Prostate gland (tissue), 2 donors: ENCODE measurements at places on chromosomes 5 and 9. TPM values are rescaled to one million over a fixed set of nuclear protein-coding genes. Genes with fewer than 3 reads are reported as not detected.
A peak's percentile ranks its signal among the peaks of the same experiment; 100 is the strongest.

DNA sequence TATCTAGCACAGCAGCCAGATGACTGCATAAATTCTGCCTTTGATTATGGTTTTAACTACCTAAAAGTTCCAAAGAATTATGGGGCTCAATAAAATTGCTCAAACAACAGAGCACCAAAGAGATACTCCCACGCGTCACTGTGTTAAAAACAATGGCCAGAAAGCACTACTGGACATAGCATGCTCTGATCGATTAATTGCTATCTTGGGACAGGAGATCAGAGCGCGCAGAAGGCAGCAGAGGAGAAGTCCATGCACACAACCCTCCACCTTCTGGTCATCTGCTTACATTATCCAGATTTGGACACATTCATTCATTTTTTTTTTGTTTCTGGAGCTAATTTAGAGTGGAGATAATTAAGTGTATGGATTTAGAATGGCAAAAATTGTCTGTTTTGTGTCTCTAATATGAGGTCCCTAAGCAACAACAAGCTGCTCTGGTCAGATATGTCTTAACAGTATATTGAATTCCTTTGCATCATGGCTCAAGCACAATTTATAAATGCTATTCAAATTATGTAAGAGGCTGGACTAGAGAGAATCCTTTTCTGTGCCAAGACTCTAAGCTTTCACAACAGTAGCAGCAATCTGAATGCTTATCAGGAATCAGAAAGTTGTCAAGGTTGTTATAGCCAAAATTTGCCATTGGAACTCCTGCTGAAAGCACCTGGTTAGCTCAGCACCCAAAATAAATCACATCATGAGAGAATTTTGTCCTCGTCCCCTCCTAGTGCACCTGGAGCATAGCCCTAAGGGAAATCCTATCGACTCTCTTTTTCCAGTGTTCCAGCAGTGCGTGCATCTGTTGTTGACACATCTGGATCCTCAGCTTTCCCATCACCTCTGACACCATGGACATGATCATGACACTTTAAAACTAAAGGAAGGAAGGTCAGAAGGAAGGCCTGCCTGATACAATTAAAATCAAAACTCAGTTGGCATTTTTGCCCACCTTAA lies 98.6 kb upstream of the HMHB1 start:
- H3K4me1 ChIP-seq: no peaks in the 10 kb centered on the region
- H3K4me3 ChIP-seq: no peak overlapping the region

GRCh38 chr5:128135286-128135685 lies 51.7 kb downstream of the SLC12A2 start:
- H3K36me3 ChIP-seq: no peaks in the 10 kb centered on the region
- H3K27me3 ChIP-seq: no peaks in the 10 kb centered on the region
- H3K4me1 ChIP-seq: no peaks in the 10 kb centered on the region
- no peak overlapping the region for H3K27ac ChIP-seq

DNA sequence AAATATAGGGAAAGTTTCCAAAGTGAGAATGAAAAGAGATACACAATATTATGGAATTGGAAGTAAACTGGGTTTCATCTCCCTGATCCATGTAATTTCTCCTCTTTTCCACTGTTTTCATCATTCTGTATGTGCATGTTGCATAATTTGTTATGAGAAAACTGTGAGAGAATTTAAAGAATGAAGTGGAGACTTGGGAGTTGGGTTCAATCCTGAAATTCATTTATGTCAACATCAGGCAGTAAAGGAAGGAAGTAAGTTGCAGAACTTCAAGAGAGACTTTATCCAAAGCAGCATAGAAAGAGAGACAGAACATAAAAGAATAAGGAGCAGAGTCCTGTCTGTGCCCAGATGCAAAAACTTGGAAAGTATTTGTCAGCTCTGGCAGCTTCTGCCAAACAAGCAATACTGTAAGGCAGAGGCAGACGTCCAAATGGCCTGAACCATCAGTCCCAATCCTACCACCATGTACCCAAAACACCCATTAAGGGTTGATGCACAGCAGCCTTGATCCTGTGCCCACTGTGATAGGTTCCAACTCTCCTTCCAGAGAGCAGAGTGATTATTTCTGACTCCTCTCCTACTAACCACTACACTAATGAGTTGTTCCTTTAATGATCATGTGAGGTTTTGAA lies 425.3 kb upstream of the CDH6 start:
- H3K4me3 ChIP-seq: no peak overlapping the region
- no peak for DNase-seq
- H3K36me3 ChIP-seq: no peaks in the 10 kb centered on the region
- no peaks in the 10 kb centered on the region for H3K4me1 ChIP-seq
- no peak overlapping the region for H3K27ac ChIP-seq

DNA sequence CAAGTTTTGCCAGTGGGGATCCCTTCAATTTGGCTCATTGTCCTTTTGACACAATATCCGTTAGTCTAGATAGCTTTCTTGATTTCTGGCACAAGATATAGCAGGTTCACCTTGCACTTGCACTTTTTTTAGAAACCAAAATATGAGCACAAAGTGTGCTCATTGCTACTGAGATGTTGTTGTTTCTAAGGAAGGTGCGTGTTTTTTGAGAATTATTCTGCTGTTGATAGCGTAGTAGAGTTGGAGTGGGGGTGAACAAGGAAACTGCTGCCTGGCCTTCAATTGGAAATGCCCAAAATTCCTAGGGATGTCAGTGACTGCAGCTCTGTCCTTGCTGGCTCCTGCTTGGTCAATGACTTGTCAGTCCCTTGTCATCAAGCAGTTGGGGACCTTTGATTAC lies 73.3 kb downstream of the TLE4 start:
- H3K27me3 ChIP-seq: no peaks in the 10 kb centered on the region
- H3K36me3 ChIP-seq: no peaks in the 10 kb centered on the region
- no peak overlapping the region for H3K27ac ChIP-seq
- no peak for DNase-seq
- no peaks in the 10 kb centered on the region for H3K4me1 ChIP-seq
- no peak overlapping the region for H3K4me3 ChIP-seq

DNA sequence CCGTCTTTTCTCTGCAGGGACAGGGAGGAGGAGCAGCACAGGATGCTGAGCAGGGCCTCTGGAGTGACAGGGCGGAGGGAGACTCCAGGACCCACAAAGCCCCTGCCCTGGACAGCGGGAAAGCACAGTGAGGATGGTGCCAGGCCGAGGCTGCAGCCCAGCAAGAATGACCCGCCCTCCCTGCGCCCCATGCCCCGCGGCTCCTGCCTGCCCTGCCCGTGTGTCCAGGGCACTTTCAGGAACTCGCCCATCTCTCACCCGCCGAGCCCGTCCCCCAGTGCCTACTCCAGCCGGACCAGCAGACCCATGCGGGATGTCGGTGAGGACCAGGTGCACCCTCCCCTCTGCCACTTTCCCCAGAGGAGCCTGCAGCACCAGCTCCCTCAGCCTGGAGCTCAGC lies 9.1 kb upstream of the EXOC3 start:
- H3K4me1 ChIP-seq: no peaks in the 10 kb centered on the region
- no peak overlapping the region for H3K27ac ChIP-seq
- no peak overlapping the region for H3K4me3 ChIP-seq
- H3K36me3 ChIP-seq: no peaks in the 10 kb centered on the region
- no peak for DNase-seq

- no peaks in the 10 kb centered on the region for H3K4me1 ChIP-seq
- no peak overlapping the region for H3K4me3 ChIP-seq
- peaks cover 18% of the 10 kb centered on the region for H3K36me3 ChIP-seq
Observed at GRCh38 chr9:114339130-114339908, 9.7 kb downstream of the ORM2 start.

JAKMIP2 gene
- 1.2 TPM for total RNA-seq

ALAD gene
- 59.8 TPM for total RNA-seq

DNA sequence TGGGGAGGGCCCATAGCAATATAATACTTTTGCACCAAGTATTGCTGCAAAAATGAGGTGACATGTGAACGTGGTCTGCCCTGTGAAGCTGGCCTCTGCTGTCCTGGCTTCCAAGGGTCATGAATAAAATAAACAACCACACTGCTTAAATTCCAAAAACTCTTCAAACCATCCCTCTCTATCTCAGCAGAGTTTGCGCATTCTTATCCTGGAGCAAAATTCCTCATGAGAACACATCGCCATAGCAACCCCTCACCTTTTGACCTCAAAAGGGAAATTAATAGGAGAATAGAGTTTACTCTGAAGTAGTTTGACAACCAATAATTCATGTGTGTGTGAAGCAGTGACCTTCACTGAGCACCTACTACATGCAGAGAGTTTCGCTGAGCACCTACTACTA lies 342.9 kb downstream of the SPOCK1 start:
- H3K4me3 ChIP-seq: no peak overlapping the region
- no peak overlapping the region for H3K27ac ChIP-seq
- H3K27me3 ChIP-seq: no peaks in the 10 kb centered on the region
- H3K4me1 ChIP-seq: no peaks in the 10 kb centered on the region
- no peaks in the 10 kb centered on the region for H3K36me3 ChIP-seq

OR1J2 gene
- total RNA-seq: not detected

GRCh38 chr5:96610747-96611146 lies 51.4 kb upstream of the CAST start:
- no peak overlapping the region for H3K4me3 ChIP-seq
- H3K36me3 ChIP-seq: no peaks in the 10 kb centered on the region
- DNase-seq: no peak
- H3K27ac ChIP-seq: no peak overlapping the region
- H3K4me1 ChIP-seq: no peaks in the 10 kb centered on the region

HAND1 gene
- total RNA-seq: not detected

DNAJB5 gene
- 16.5 TPM for total RNA-seq

GRCh38 chr5:22352493-22352892 lies 500.7 kb downstream of the CDH12 start:
- H3K4me1 ChIP-seq: no peaks in the 10 kb centered on the region
- DNase-seq: no peak
- no peak overlapping the region for H3K27ac ChIP-seq
- no peaks in the 10 kb centered on the region for H3K27me3 ChIP-seq
- H3K36me3 ChIP-seq: no peaks in the 10 kb centered on the region

DNA sequence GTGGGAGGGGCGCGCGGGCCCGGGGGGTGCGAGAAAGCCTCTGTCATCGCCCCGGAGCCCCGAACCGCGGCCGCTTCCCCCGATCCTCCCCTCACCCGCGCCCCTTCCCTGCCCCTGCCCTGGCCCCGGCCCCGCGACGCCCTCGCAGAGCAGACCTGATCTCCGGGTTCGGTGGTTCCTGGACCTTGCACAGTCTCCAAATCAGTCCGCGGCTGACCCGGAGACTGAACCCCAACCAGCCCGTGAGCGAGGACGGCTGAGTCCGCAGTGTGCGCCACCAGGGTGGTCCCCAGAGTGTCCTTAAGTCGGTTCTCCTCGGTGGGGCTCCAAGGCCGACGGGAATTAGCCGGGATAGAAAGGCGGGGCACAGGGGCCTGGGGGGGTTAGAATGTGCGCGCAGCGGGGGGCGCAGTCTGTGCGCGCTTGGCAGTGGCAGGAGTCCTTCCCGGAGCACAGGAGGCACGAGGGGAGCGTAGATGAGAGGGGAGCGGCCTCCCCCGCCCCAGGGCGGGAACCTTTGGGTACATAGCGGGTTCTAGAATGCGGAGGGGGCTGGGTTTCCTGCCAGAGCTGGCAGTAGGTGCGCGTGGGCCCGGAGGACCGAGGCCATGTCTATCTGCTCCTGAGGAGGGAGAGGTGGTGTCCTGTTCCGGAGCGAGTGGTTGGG lies 779 bp downstream of the PKN3 start:
- H3K27ac ChIP-seq: peak overlapping the region; percentile 74
- DNase-seq: no peak
- no peaks in the 10 kb centered on the region for H3K27me3 ChIP-seq
- H3K36me3 ChIP-seq: no peaks in the 10 kb centered on the region

DNA sequence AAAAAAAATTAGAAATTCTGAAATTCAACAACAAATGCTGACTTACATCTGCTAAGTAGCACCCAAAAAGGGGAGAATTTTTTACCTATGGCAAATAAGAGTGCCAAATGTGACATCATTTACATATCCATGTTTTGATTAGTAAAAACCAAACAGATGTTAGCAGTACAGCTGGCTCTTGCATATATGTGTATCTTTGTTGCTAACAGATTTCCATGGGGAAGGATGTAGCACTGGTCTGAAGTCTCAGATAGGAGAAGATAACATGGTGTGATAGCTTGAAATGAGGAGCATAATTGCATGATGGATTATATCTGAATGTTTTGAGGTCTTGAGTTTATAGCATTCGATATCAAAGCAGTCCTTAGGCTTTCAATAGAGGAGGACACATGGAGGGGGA lies 17.5 kb downstream of the PIK3R1 start:
- no peak overlapping the region for H3K4me3 ChIP-seq
- no peaks in the 10 kb centered on the region for H3K27me3 ChIP-seq
- H3K4me1 ChIP-seq: peaks cover 12% of the 10 kb centered on the region
- H3K36me3 ChIP-seq: no peaks in the 10 kb centered on the region
- DNase-seq: no peak

DNA sequence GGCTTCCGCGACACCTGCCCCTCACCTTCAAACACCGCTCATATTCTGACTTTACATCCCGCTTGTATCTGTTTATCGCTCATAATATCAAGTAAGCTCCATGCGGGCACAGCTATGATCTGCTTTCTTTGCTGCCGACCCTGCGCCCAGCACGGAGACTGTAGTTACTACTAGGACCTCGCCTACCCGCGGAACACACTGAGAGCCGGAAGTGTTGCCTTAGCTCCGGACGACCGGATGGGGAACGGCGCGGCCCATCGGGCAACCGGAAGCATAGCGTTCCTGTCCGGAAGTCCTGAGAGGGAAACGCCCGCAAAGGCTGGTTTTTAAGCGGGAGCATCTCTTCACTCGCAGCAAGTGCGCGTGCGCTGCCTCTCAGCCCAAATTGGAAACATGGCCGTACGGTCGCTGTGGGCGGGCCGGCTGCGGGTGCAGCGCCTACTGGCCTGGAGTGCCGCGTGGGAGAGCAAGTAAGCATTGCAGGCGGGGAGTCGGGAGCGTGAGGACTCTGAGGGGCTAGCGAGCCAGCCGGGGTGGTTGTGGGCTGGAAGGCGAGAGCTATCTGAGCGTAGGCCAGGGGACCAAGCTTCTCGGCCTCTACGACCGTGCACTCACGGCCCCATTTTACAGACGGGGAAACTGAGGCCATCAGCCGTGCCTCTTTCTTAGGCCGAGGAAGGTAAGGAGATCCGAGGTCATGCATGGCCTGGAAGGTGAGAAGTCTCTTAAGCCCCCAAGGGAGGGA lies at the start of gene GRPEL2:
Gene GRPEL2, plus strand, starts transcription at position 353 of the 745 bp plus-strand sequence. Its CDS starts 41 bp downstream, at position 394.
- H3K4me1 ChIP-seq: no peaks in the 10 kb centered on the region
- H3K27me3 ChIP-seq: no peaks in the 10 kb centered on the region
- no peaks in the 10 kb centered on the region for H3K36me3 ChIP-seq
- H3K27ac ChIP-seq: peak within 1 kb of the TSS; percentile 65

GPR151 gene
- not detected for total RNA-seq

CATSPER3 gene
- not detected for total RNA-seq

DNA sequence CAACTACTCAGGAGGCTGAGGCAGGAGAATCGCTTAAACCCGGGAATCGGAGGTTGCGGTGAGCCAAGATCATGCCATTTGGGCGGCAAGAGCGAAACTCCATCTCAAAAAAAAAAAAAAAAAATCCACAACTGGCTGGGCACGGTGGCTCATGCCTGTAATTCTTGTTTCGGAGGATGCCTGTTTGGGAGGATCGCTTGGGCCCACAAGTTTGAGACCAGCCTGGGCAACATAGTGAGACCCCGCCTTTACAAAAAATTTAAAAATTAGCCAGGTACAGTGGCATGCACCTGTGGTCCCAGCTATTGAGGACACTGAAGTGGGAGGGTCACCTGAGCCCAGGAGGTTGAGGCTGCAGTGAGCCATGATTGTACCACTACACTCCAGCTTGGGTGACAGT lies 1.9 kb upstream of the EIF4EBP3 start:
- H3K27me3 ChIP-seq: no peaks in the 10 kb centered on the region
- no peak overlapping the region for H3K4me3 ChIP-seq
- H3K36me3 ChIP-seq: peaks cover 10% of the 10 kb centered on the region
- H3K4me1 ChIP-seq: peaks cover 21% of the 10 kb centered on the region
- H3K27ac ChIP-seq: peak overlapping the region; percentile 97
- no peak for DNase-seq

- H3K27me3 ChIP-seq: no peaks in the 10 kb centered on the region
- H3K27ac ChIP-seq: no peak overlapping the region
- H3K4me1 ChIP-seq: no peaks in the 10 kb centered on the region
- no peak overlapping the region for H3K4me3 ChIP-seq
- DNase-seq: no peak
- H3K36me3 ChIP-seq: no peaks in the 10 kb centered on the region
Observed at GRCh38 chr5:135310328-135310989, 88.6 kb downstream of the MACROH2A1 start.
